ENCODE measurements at places on chromosomes 7 and 10. TPM values are rescaled to one million over a fixed set of nuclear protein-coding genes. Genes with fewer than 3 reads are reported as not detected.
A peak's percentile ranks its signal among the peaks of the same experiment; 100 is the strongest.

GRCh38 chr7:153185936-153186335 lies 426.4 kb downstream of the ACTR3B start:
- no peaks in the 10 kb centered on the region for H3K4me1 ChIP-seq
- no peak for DNase-seq
- H3K4me3 ChIP-seq, result no peak overlapping the region

FOXI2 gene
- total RNA-seq, result 0.05 TPM

DNA sequence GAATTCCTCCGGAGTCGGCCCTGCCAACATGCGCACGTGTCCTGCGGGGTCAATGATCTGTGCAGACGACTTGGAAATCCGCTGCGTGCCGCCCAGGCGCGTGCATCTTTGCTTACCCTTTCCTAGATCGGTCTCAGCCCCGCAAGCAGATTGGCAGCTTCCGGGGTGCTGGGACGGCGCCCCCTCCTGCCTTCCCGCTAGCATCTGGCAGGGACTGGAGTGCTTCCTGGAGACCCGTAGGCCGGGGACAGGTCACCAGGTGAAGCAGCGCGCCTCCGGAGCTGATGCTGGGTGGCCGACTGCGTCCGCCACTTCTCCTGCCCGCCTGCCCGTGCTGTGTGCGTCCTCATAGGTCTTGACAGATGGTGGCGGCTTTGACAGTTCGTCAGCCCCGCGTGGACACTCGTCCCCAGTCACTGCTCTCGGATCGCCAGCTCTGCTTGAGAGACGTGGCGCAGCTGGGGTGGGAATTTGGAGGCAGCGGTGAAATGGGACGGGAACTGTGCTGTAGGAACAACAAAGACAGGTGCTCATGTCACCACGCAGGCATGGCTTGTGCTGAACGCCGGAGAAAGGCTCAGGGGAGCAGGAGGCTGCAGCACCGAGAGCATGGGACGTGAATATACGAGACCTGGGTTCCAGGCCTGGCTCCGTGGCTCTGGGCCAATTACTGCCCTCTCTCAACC lies 21.9 kb upstream of the KCNK18 start:
- peak overlapping the region; percentile 29 for H3K4me3 ChIP-seq
- DNase-seq, result no peak

MMP21 gene
- total RNA-seq, result not detected

MRPL43 gene
- total RNA-seq, result 55.0 TPM

SVOPL gene
- 1.7 TPM for total RNA-seq
